Osteoblast (primary cell): ENCODE measurements at places on chromosomes 2 and 18. TPM values are rescaled to one million over a fixed set of nuclear protein-coding genes. Genes with fewer than 3 reads are reported as not detected.
A peak's percentile ranks its signal among the peaks of the same experiment; 100 is the strongest.

DNA sequence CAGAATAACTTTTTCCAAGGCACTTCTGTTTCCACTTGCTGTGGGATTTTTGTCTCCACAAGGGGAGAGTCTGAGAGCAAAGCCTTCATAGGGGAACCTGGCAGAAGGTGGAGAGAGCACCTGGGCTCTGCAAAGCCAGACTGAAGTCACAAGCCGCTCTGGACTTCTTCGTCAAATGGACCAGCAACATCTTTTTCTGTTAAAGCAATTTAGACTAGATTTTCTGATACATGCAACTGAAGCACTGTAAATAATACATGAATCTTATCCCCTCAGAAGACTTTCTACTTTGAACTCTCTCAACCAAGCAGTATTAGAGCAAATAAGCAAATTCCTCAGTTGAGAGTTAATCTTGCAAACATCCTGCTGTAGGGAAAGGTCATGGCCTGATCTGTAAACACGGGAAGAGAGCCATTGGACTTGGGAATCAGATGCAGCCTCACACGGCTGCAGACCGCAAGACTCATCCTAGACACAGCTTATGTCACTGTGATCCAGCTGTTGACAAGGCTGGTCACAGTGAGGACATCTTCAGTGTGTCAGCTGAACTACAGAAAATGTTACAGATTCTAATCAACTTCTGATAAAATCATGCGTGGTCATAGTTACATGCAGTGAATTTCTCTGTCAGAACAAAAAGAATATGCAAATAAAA is 3.2 kb downstream of the SH3YL1 start:
- no peak for DNase-seq

DNA sequence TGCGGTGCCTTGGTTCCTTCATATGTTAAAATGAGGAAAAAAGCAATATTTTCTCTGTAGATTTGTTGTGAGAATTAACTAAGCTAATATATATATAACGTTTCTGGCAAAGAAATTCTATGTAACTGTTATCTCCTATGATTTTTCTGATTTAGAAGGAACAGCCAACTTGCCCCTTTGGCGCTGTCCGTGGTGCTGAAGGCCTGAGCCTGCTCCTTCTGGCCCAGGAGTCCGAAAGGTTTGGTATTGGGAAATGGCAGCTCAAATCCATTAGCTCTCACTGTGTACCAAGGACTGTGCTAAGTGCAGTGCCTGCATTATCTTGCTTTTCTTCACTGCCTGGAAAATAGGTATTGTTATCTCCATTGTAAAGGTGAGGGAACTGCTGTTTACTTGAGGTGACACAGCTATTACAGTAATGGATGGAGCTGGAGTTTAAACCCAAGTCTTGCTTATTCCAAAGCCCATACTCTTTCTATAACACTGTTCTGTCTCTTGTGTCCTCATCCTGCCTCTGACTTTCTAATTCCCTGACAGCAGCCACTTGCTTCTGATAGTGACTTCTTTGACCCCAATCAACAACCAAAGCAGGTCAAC is 52.2 kb downstream of the C1QL2 start:
- no peak for DNase-seq

GRCh38 chr2:205321231-205321630 is 361.1 kb upstream of the NRP2 start:
- no peak for DNase-seq

Gene EXOC6B
- 24.5 and 24.6 TPM in 2 replicates for total RNA-seq

DNA sequence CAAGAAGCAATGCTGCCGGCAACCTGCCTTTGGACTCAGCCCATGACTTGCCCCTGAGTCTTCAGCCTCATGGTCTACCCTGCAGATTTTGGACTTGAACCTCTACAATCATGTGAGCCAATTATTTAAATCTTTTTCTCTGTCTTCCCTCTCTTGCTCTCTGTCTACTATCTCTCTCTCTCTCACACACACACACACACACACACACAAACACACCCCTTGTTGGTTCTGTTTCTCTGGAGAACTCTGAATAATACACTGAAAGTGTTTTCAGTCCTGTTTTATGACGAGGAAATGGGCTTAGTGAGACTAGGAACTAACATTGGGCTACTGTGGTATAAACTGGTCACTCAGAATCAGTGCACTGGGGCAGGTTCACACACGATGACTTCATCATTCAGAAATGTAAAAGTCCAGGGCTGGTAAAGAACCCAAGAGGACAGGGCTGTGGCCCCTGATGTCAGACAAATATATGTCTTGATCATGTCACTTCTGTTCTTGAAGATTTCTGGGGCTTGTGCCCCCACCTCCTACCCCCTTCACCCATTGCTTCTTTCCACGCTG is 266.1 kb upstream of the SIX2 start:
- DNase-seq = peak; percentile 75

DNA sequence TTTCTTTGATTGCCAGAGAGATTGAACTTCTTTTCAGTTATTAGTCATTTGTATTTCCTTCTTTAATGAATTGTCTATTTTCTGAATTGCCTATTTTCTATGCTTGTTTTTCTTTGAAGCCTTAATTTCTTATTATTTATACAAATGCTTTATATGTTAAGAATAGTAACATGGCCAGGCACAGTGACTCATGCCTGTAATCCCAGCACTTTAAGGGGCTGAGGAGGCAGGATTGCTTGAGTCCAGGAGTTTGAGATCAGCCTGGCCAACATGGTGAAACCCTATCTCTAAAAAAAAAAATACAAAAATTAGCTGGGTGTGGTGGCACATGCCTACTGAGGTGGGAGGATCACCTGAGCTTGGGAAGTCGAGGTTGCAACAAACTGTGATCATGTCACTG is 4.7 kb upstream of the RAB11FIP5 start:
- no peak for DNase-seq

- DNase-seq = peak; percentile 92
These were observed 1.4 kb upstream of the ACMSD start for GRCh38 chr2:134836986-134837385.

DNA sequence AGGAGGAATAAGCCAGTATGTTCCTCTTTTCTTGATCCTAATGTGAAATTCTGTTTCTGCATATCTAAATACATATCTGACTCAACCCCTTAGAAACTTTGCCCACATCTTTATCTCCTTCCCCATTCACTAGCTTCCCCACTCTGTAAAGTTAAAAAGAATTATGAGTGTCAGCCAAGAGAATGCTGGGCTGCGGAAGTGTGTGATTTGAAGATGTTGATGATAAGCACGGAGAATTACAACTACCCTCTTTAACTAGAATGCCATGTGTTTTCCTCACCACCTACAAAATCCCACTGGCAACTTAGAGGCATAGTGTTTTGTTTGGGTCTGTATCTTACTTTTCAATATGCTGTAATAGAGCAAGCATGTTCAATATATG is 490.4 kb upstream of the FANCL start:
- DNase-seq = no peak
